Hematopoietic multipotent progenitor cell treated with erythropoietin and hydrocortisone succinate and interleukin-3 and kit ligand, for 6 days (in vitro differentiated cells): ENCODE measurements at places on chromosomes 2 and 18.

DNA sequence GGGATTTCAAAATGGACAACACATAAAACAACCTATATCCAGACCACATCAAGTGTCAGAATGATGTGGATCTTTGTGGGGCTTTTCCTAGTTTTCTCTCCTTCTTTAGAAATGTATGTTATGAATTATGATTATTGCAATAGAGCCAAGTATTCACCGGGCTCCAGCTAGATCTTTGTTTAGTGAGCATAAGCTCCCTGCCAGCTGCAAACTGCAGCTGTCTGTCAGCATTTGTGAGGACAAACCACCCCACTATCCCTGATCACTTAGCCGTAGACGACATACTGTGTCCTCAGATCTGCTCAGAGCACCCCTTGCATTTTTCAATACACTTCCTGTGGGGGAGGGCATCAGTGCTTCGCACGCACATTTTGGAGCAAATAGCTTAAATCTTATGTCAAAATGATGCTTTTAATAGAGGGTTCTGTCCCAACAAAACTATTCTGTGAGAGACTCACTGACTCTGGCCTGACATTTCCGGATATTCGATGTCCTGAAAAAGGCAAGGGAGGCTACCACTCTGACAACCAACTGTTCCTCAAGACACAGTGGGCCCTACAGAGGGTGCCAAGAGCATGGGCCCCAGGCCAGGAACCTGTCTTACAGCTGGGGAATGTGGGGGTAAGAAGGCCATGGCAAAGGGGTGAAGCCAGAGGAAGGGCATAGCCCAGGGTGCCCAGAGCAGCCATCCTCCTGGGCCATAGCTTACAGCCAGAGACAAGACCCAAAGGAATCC is 346.0 kb downstream of the ARHGAP15 start:
- DNase-seq, result no peak

- no peak for DNase-seq
These were observed 725 bp downstream of the FIGN start for GRCh38 chr2:163734881-163735684.

GRCh38 chr2:101745711-101746694 is 48.5 kb downstream of the MAP4K4 start:
- DNase-seq, result no peak

GRCh38 chr2:175012516-175012915 is 7.3 kb upstream of the CHN1 start:
- no peak for DNase-seq

DNA sequence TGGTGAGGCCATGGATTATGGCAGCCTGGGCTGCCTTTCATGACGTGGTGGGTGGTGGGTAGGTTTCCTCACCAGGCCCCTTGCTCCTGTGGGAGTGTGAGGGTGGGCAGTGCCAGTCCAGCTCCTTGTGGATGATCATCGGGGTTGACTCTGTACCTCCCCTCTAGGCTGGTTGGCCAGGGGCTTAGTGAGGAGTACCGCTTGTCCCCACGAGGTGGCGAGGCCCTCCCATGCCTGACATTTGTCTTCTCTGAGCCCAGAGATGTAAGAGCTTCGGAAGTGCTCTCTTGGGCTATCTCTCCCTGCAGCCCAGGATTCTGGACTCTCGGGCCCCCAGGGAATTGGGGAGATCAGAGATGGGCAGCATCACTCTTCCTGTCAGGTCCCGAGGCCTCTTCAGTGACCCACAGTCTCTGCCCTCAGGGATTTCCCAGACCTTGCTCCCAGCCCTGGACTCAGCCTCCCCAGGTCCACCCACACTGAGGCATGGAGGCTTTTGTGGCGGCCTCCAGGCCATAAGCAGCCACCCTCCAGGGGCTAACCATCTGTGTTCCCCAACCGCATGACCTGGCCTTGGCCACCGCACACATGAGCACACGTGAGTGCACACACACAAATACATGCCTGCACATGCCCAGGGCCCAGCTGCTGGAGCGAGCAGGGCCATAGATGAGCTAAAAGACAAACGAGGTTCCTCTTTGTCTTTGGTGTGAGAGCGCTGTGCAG is 6.5 kb downstream of the SPR start:
- DNase-seq, result peak; percentile 80

DNA sequence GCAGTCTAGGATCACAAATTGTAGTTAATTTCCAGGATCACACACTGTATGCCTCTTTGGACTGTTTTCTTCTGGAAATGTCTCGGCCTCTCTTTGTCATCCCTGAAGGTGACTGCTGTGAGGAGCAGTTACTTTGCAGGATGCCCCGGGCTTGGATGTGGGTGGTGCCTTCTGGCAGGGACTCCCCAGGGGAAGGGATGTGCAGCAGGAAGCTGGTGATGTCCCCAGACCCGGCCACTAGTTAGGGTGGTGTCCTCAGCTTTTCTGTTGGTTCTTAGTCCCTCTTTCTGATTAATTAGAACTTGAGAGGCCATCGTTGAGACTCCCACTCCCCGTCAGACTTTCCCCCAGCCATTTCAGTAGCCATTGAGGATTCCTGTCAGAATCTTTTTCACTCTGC is 286.6 kb upstream of the HDAC4 start:
- no peak for DNase-seq

- no peak for DNase-seq
These were observed 2.0 kb downstream of the EDAR start for GRCh38 chr2:108986916-108987510.

DNA sequence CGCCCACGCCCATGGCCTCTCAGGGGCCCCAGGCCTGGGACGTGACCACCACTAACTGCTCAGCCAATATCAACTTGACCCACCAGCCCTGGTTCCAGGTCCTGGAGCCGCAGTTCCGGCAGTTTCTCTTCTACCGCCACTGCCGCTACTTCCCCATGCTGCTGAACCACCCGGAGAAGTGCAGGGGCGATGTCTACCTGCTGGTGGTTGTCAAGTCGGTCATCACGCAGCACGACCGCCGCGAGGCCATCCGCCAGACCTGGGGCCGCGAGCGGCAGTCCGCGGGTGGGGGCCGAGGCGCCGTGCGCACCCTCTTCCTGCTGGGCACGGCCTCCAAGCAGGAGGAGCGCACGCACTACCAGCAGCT is 2.4 kb downstream of the B3GNT7 start:
- no peak for DNase-seq

- peak; percentile 69 for DNase-seq
These were observed 308.4 kb downstream of the XIRP2 start for GRCh38 chr2:167196461-167197252.

DNA sequence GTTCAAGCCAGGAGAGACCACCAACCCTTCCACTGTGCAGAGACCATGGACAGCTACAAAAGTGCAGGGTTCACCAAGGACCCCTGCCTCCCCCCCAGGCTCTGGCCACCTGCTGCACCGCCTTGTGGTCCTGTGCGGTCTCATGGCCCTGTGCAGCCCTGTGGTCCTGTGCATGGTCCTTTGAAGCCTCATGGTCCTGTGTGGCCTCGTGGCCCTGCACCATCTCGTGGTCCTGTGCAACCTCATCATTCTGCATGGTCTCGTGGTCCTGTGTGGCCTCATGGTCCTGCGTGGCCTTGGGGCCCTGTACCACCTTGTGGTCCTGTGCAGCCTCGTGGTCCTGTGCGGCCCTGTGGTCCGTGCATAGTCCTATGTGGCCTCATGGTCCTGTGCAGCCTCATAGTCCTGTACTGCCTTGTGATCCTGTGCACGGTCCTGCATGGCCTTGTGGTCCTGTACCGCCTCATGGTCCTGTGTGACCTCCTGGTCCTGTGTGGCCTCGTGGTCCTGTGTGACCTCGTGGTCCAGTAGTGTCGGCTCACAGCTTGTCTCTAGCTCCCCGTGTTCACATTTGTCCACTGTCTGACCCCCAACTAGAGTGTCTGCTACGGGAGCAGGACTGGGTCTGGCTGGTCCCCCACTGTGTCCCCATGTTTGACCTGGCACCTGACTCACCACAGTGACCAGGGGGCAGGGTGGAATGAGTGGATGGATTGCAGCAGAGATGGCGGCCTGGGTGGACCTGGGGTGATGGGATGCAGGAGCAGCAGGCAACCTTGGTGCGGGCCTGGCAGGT is 20.0 kb upstream of the OTOS start:
- DNase-seq, result no peak

GRCh38 chr18:5237083-5237722 is 40.1 kb upstream of the AKAIN1 start:
- DNase-seq, result no peak

DNA sequence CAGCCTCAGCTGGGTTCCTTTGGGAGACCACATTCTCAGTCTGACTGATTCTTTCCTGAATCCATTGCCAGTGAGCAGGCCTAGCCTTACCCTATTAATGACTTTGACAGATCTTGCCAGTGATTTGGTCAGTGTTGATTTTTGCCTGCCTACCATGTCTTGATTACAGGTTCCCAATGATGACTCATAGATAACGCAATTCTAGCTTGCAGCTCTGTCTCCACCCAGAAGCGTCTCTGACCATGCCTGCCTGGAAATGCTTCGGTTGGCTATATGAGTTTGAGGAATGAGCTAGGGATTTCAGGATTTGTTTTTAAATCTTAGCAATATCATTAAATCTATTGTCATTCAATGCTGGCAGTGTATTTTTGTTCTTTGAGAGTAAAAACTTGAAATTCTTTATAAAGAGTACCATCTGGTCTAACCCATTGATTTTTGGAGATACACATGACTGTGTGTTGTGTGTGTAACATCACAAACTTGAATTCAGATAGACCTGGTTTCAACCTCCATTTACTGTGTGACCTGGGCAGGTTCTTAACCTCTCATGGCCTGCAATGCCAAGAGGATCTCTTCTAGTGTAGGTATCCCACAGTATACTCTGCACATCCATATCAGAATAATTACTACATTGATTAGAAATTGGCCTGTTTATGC is 57.0 kb downstream of the CCDC150 start:
- DNase-seq, result peak; percentile 6

DNA sequence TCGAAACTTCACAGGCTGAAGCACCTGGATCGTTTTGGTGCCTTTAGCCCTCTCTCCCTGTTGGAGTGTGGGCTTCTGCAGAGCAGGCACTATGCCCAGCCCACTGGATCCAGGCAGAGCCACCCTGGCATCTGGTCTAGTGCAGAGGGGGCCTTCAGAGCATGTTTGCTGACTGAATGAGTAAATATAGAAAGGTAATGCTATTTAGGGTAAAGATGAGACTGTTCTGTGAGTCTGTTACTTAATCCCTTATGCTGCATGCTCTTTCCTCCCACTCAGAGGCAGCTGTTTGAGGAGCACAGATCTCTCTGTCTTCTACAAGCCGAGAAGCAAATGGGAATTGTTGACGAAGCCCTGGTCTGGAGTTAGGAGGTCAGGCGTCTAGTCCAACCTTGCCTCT is 130.2 kb downstream of the RGPD3 start:
- no peak for DNase-seq

GRCh38 chr2:60794271-60794863 is 38.3 kb downstream of the PAPOLG start:
- peak; percentile 66 for DNase-seq

GRCh38 chr2:26807788-26808460 is 22.1 kb downstream of the CENPA start:
- no peak for DNase-seq

DNA sequence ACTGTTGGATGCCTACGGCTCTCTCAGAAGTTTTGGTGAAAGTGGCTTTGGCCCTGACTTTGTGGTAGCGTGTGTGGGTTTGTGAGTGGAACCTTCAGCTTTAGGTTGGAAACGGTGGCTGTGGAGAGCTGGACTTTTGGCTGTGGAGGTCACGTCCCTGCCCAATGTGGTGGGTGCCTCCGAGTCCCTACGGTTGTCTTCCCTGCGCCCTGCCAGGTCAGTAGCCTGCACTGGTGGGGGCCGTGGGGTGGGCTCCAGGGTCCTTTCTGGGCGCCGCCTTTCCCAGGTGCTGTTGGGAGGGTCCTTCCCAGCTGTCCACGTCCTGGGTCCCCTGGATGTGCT is 11.1 kb downstream of the COLEC11 start:
- DNase-seq, result no peak

GRCh38 chr2:239735829-239736357 is 289.2 kb downstream of the NDUFA10 start:
- DNase-seq, result no peak

DNA sequence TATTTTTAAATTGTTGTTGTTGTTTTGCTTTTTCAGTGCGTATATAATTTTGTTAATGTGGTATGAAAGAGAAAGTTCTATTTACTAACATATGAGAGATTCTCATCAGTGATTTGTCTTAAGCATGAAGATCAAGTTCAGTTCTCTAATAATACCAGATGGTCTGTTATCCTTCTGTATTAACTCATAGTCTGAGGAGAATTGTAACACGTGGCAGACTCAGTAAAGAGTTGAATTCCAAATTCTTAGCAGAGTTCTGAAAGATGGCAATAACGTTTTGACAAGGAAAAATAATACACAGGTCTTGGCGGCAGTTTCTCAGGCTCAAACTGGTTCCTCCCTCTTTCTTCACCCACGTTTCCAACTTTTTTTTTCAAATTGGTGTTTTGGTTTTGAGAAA is 17.2 kb upstream of the COL3A1 start:
- DNase-seq, result no peak
